Left ventricle myocardium superior (tissue), 1 donor: ENCODE measurements at places on chromosomes 3 and 15.

DNA sequence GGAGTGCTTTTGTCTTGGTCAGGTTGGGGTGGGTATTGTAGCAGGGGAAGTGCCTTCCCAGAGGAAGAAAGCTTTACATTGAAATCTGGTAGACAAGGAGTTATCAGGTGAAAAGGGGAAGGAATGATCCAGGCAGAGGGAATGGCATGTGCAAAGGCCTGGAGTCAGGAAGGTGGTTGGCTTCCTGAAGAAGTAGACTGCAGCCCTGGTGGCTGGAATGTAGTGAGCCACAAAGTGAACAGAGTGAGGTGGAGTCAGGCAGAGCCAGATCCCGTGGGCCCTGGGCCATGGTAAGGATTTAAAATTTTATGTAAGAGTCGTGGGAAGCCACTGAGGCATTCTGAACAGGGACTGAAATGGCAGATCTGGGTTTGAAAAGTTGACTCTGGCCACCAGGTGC is 58.3 kb downstream of the RAB11A start:
- DNase-seq, result no peak

GRCh38 chr15:64151727-64152506 is at the start of gene SNX22:
SNX22 (plus strand) TSS chr15:64151731; CDS start chr15:64151776, 45 bp downstream.
- DNase-seq, result peak; percentile 64

- DNase-seq, result no peak
Observed at GRCh38 chr15:100043068-100043641, 298.6 kb downstream of the ADAMTS17 start.

- peak; percentile 81 for DNase-seq
Observed at GRCh38 chr3:46677411-46677726, 16.1 kb downstream of the ALS2CL start.

DNA sequence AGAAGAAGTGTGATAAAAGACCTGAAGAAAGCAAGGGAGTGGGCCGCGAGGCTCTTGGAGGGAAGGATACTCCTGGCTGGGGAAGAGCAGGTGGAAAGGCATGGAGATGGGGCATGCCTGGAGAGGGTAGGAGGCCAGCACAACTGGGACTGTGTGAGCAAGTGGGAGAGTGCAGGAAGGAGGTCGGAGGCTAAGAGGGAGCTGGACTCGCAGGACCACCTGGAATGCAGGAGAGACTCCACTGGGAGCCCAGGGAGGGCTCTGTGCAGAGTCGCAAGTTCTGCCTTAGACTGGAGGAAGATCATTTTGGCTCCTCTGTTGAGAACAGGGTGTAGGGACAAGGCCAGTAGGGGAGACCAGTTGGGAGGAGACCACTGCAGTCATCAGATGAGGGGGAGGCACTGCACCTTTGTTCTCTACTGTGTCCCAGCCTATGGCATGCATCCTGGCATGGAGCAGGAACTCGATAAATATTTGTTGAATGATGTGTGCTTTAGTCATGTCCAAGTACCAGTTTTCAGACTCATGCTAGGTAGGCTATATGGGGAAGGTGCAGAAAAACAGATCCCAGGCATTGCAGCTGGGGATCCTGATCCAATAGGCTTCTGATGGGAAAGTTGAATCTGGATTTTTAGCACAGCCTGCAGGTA is 13.7 kb downstream of the FAM107A start:
- DNase-seq, result no peak

- DNase-seq, result no peak
Observed at GRCh38 chr3:17459470-17459993, 282.9 kb downstream of the TBC1D5 start.

GRCh38 chr3:48157202-48157840 is 30.9 kb downstream of the CDC25A start:
- no peak for DNase-seq

GRCh38 chr3:58609990-58610389 is 32.8 kb upstream of the FAM107A start:
- DNase-seq, result no peak

GRCh38 chr3:295166-295565 is 98.6 kb downstream of the CHL1 start:
- no peak for DNase-seq

GRCh38 chr15:38705436-38706219 is 141.0 kb upstream of the RASGRP1 start:
- DNase-seq, result no peak

DNA sequence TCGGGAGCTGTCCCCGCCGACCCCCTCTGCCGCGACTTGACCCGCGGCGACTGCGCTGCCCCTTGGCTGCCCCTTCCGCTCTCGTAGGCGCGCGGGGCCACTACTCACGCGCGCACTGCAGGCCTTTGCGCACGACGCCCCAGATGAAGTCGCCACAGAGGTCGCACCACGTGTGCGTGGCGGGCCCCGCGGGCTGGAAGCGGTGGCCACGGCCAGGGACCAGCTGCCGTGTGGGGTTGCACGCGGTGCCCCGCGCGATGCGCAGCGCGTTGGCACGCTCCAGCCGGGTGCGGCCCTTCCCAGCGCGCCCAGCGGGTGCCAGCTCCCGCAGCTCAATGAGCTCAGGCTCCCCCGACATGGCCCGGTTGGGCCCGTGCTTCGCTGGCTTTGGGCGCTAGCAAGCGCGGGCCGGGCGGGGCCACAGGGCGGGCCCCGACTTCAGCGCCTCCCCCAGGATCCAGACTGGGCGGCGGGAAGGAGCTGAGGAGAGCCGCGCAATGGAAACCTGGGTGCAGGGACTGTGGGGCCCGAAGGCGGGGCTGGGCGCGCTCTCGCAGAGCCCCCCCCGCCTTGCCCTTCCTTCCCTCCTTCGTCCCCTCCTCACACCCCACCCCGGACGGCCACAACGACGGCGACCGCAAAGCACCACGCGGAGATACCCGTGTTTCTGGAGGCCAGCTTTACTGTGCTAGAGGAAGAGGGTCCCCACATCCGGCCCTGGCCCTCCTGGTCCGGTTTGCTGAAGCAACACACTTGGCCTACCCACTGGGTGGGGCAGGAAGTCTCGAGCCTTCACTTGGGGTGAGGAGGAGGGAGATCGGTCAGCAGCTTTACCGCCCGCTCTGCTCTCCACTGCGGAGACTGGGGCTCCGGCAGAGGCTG is at the start of gene RASSF1:
RASSF1 (minus strand) TSS at position 389 of the 882 bp plus-strand sequence; CDS start at position 358, 31 bp downstream.
- peak; percentile 89 for DNase-seq

DNA sequence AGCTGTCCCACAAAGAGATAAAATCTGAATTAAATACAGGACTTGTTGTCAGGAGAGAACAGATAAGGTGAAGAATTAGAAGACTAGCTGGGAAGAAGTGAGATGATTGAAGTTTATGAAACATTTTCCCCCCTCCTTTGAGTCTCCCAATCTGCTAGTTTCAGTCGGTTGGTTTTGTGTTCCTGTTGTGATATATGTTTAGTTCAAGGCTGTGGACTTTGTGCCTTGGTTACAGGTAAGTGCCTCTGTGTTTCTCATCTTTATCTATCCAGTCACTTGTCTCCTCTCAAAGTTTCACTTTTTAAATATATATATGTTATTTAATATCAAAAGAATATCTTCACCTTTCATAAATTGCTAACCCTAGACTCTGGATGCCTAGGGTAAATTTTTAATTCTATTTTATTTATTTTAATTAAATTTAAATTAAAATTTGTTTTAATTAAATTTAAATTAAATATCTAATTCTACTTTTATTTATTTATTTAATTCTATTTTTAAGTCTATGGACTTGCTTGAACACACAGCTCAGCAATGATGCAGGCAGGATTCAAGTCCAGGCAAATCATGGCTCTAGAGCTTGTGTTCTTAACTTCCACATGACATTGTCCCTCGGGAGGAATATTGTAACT is 190.0 kb downstream of the FHIT start:
- no peak for DNase-seq

DNA sequence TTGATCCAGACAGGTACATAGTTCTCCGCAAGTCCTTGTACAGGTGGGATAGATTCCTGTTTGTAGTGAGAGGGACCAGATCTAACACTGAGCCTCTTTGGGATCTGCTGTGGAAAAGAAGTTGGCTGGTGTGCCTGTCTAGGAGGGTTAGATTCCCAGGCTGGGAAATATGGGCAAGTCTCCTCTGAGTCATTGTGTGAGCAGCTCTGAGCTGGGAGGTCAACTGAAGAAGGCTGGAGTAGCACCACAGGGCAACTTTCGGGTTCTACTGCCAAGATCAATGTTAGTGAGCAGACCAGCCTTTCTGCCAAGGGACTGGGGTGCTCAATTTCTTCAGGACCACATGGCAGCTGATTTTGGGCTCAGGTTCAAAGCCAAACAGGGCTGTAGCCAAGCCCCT is 33.4 kb downstream of the CLDN1 start:
- no peak for DNase-seq

- DNase-seq, result no peak
Observed at GRCh38 chr3:141811348-141811747, 48.1 kb downstream of the GRK7 start.

DNA sequence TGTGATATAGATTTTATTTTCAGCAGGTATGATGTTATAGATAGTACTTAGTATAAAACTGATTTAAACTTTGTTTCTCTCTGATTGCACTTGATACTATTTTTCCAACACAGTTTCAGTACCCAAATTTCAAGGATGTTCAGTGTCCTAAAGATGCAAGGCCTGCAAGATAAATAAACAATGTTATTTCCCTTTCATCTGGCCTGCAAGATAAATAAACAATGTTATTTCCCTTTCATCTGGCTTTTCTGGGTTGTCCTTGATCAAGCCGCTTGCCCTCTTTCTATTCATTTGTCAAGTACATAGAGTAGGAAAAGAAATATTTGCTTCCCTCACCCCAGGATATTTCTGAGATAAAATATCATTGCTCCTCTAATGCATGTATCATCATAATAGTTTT is 571.0 kb downstream of the FGF12 start:
- DNase-seq, result no peak

DNA sequence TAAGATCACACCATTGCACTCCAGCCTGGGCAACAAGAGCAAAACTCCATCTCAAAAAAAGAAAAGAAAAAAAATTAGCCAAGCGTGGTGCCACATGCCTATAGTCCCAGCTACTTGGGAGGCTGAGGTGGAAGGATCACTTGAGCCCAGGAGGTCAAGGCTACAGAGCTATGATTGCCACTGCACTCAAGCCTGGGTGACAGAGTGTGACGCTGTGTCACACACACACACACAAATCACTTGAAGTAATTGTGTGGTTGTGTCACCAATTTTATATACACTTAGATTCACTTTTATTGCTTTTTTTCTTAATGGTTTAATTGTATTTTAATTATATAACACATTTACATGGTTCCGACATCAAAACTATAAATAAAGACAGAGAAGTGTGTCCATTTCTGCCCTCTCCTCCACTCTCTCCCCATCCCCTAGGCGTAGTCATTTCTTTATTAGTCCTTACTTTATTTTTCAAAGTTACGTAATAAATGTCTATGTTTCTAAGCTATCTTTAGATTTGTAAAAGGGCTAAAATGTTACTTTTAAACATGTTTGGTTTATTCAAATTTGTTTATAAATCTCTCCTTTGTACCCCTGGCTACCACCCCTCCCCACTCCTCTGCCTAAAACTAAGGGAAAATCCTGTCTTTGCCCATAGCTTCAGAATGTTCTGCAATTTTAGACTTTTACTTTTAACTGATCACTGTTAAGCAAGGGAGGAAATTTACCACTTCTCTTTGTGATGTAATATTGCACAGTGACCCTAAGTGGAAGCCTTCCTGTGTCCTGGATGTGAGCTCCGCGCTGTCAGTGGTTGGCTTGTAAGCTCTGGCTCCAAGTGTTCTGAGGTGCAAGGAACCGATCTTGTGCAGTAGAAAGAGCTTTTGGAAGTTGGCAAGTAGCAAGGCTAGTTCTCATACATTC is 10.8 kb upstream of the VILL start:
- DNase-seq, result no peak

DNA sequence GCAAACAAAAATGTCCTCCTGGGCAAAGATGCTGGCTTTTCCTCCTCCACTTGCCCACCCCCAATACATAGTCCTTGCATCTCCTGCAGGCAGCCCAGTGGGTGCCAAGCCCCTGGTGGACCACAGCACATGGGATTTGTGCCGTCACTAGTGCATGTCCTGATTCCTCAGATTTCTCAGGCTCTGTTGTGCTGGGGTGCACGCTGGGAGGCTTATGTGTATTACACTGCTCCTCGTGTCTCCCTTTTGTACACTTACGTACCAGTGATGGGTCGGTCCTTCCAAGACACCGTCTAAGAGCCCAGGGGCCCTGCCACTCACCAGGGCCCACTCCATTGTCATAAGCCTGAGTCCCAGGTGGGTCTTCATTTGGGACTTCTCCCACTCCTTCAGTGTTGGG is 70.1 kb downstream of the PLXNA1 start:
- peak; percentile 26 for DNase-seq

DNA sequence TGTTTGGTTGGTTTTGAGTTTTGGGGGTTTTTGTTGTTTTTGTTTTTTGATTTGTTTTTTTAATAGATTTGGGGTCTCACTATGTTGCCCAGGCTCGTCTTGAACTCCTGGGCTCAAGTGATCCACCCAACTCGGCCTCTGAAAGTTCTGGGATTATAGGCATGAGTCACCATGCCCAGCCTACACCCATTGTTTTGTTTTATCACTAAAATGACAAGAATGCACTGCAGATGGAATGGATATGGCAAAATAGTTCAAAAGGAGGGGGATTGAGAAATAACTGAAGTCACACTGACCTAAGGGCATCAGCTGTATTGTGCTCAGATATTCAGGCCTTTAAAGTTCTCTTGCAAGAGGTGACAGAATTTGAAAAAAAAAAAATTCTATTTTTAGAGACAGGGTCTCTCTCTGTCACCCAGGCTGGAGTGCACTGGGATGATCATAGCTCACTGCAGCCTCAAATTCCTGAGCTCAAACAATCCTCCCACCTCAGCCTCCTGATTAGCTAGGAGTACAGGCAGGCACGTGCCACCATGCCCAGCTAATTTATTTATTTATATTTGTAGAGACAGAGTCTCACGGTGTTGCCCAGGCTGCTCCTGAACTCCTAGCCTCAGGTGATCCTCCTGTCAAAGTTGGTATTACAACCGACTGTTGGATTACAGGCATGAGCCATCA is 4.4 kb upstream of the RASA2 start:
- no peak for DNase-seq

DNA sequence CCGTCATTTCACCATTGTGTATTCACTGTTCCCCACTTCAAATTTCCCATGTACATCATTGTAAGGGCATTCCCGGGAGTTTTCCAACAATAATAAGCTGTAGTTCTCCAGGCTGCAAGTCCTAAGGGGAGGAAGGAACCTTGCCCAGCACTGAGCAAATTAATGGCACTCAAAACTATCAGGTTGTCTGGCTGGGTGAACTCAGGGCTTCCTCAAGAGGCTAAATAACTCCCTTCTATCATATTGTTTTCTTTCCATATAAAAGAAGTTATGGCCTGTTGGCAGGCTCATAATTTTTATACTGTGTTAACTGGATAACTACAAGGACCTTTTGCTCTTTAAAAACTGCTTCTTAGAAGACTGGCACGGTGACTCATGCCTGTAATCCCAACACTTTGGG is 71.4 kb downstream of the SEMA6D start:
- DNase-seq, result no peak

- no peak for DNase-seq
Observed at GRCh38 chr3:62586356-62586755, 213.0 kb upstream of the FEZF2 start.

DNA sequence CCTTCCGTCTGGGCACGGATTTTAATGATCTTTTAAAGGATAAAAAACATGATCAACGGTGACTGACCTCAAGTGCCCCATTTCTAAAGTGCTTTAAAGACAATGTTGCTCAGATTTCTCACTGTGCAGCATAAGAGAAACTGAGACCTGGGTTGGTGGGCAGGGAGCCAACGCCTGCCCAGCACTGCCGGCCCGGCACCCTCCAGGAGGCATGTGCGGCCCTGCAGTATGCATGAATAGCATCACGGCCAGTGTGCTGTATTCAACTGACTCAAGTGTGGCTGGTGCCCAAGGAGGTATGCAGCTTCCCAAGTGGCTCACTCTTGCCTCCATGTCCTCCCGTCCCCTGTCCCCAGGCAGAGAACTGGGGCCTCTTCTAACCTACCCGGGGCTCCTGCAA is 30.3 kb downstream of the SEC61A1 start:
- no peak for DNase-seq
